Omental fat pad (tissue), 4 donors: ENCODE measurements at places on chromosomes 2 and 18.

DNA sequence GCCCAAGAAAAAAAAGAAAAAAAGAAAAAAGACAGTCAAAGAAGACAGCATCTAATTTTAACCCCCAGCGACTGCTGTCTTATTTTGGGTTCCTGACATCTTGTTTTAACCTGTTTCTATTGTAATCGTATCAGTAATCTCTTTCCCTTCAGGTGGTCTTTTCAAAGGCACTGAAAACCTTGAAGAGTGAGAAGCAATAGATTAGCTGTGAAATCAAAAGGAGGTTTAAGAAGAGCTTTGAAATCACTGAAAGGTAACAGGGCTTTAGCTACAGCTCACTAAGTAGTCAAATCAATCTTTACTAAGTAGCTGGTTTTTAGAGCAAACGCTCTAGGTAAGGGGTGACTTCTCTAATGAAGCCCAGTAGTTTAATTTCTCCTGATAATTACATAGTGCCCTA, 5.4 kb upstream of the TANC1 start:
- no peak for DNase-seq

- DNase-seq = no peak
These were observed 21.6 kb upstream of the PDIA6 start for GRCh38 chr2:10834068-10834655.

DNA sequence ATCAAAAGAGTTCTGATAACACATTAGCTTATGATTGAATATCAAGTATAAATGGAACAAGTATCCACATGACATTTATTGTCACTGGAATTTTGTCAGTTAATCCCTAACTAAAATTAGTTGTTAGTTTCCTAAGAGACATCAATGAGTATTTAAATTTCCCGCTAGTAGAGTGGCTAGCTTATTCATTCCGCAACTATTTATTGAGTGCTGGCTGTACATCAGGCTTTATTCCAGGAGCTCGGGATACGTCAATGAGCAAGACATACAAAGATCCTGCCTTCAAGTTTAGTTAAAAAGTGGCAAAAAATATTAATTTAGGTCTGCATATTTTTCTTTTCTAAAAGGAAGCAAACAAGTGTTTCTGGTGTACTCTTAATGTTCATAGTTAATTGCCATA, 59.3 kb downstream of the PRKRA start:
- DNase-seq = no peak

GRCh38 chr2:15557887-15558311, 3.2 kb downstream of the NBAS start:
- DNase-seq = no peak

- no peak for DNase-seq
These were observed 402.8 kb downstream of the CLIP4 start for GRCh38 chr2:29518010-29518409.

DNA sequence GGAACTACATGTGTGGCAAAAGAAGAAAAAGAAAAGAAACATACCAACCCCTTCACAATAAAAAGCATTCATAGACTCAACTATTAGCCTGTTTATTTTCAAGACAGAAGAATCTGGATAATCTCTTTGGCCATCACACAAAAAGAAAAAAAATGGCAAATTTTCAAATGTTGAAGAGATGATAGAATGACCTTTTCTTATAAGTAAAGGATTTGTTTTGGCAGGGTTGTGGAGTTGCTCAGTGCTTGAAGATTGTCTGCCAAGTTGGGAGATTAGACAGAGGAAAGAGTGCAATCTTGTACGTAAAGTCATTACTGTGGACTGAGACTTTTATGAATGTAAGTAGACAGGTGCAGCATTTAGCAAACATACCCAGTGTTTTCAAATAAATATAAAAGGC, 18.5 kb upstream of the FAM171B start:
- DNase-seq = no peak

- DNase-seq = no peak
These were observed 253.8 kb upstream of the LYPD1 start for GRCh38 chr2:132923787-132924186.

- no peak for DNase-seq
These were observed 242.2 kb downstream of the LOXHD1 start for GRCh38 chr18:46414863-46415262.
